Nasal cavity respiratory epithelium epithelial cell of viscerocranial mucosa (primary cell): ENCODE measurements at places on chromosomes 7 and 10. TPM values are rescaled to one million over a fixed set of nuclear protein-coding genes. Genes with fewer than 3 reads are reported as not detected.

The IGFBP3 gene
- total RNA-seq = 2.4 and 26.1 TPM in 2 replicates

The HYAL4 gene
- total RNA-seq = under 0.01 and 0.14 TPM in 2 replicates

The LRRD1 gene
- under 0.01 and 0.14 TPM in 2 replicates for total RNA-seq

The NRF1 gene
- 12.6 and 18.8 TPM in 2 replicates for total RNA-seq

The SUGCT gene
- 4.5 and 6.5 TPM in 2 replicates for total RNA-seq

The FAM180A gene
- total RNA-seq = 0.14 and 0.34 TPM in 2 replicates

The PDK4 gene
- under 0.01 and 3.2 TPM in 2 replicates for total RNA-seq

The H2AZ2 gene
- total RNA-seq = 98.1 and 104 TPM in 2 replicates

The CC2D2B gene
- 0.14 TPM in 1 of 2 replicates, not detected in the other for total RNA-seq

The PKD2L1 gene
- not detected in 2 replicates for total RNA-seq

The MMD2 gene
- total RNA-seq = not detected in 2 replicates

The TMEM270 gene
- not detected in 2 replicates for total RNA-seq

The GNGT1 gene
- not detected in 2 replicates for total RNA-seq

The DKK1 gene
- 1.8 and 53.0 TPM in 2 replicates for total RNA-seq

The RARRES2 gene
- not detected in 2 replicates for total RNA-seq

The APBB1IP gene
- total RNA-seq = not detected in 2 replicates

The TUBB8 gene
- not detected in 2 replicates for total RNA-seq

The SFRP4 gene
- total RNA-seq = not detected in 2 replicates

The MACC1 gene
- 38.3 and 59.4 TPM in 2 replicates for total RNA-seq

The SLC39A12 gene
- not detected in 2 replicates for total RNA-seq

The MOSPD3 gene
- 1.0 and 3.1 TPM in 2 replicates for total RNA-seq

The FRMPD2 gene
- total RNA-seq = under 0.01 and 0.36 TPM in 2 replicates

The GIMAP6 gene
- under 0.01 TPM in 1 of 2 replicates, not detected in the other for total RNA-seq

The TMEM213 gene
- not detected in 2 replicates for total RNA-seq

The KLLN gene
- total RNA-seq = 0.34 and 0.71 TPM in 2 replicates

The VSTM4 gene
- total RNA-seq = not detected in 2 replicates

The SEMA3E gene
- 0.57 TPM in 1 of 2 replicates, not detected in the other for total RNA-seq

The ZWINT gene
- 1.4 and 2.2 TPM in 2 replicates for total RNA-seq

The NYAP1 gene
- 0.34 and 0.64 TPM in 2 replicates for total RNA-seq

The ANKRD61 gene
- under 0.01 and 0.21 TPM in 2 replicates for total RNA-seq

The MRLN gene
- not detected in 2 replicates for total RNA-seq

The GRID2IP gene
- under 0.01 and 0.14 TPM in 2 replicates for total RNA-seq

The ADAM22 gene
- under 0.01 and 0.07 TPM in 2 replicates for total RNA-seq

The HOXA6 gene
- not detected in 2 replicates for total RNA-seq

The POLD2 gene
- total RNA-seq = 103 and 110 TPM in 2 replicates

The AS3MT gene
- total RNA-seq = 2.1 and 5.8 TPM in 2 replicates

The SLC18A3 gene
- not detected in 2 replicates for total RNA-seq

The BBS9 gene
- total RNA-seq = 3.8 and 14.7 TPM in 2 replicates

The KAZALD1 gene
- total RNA-seq = 0.78 and 2.4 TPM in 2 replicates

The IFIT1B gene
- total RNA-seq = not detected in 2 replicates

The PTPRZ1 gene
- 15.4 and 17.7 TPM in 2 replicates for total RNA-seq

The SPDYE1 gene
- total RNA-seq = not detected in 2 replicates

The FAM241B gene
- total RNA-seq = 3.8 and 4.1 TPM in 2 replicates

The FLNC gene
- 0.93 and 1.0 TPM in 2 replicates for total RNA-seq

The ICA1 gene
- total RNA-seq = 10.6 and 14.0 TPM in 2 replicates

The TEX47 gene
- total RNA-seq = not detected in 2 replicates

The ZNF239 gene
- 2.7 and 4.2 TPM in 2 replicates for total RNA-seq

The MMRN2 gene
- total RNA-seq = 0.21 and 8.9 TPM in 2 replicates
